ENCODE measurements at places on chromosomes 13 and 19.
A peak's percentile ranks its signal among the peaks of the same experiment; 100 is the strongest.

DNA sequence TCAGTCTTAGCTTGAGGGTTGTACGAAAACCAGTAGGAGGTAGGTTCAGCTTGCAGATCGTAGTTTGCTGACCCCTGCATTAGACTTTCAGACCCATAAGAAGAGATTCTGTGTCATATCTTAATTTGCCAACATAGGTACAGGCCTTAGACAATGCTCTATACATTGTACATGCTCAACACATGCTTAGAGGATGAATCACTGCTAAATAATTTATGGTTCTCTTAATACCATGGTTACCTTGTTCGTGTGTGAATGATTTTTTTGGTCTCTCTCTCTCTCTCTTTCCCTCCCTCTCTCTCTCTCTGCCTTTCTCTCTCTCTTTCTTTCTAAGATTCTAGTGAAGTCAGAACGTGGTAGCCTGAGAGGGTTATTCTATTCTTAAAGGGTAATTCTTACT is 112.2 kb downstream of the FGF14 start:
- no peak for DNase-seq

DNA sequence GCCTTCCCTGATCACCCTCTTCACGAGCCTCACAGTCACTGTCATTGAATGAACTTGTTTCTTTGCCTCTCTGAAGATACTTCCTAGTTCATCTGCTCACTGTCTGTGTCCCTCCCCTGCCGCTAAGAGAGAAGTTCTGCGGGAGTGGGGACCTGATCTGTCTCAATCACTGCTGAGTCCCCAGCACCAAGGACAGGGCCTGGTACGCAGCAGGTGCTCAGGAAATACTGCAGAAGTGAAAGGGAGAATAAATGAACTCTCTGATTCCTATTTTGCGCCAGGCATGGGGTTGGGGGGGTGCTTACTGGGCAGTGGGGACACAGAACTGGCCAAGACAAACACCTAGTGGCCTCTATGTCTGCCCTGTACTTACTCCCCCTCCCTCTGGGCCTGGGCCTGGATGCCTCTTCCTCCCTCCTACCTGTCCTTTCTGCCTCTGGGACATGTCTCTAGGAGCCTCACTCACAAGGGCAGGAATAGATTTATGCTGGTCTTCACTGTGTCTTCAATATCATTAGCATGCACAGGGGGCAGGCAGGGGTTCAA is 17.5 kb downstream of the FCGBP start:
- DNase-seq, result no peak

DNA sequence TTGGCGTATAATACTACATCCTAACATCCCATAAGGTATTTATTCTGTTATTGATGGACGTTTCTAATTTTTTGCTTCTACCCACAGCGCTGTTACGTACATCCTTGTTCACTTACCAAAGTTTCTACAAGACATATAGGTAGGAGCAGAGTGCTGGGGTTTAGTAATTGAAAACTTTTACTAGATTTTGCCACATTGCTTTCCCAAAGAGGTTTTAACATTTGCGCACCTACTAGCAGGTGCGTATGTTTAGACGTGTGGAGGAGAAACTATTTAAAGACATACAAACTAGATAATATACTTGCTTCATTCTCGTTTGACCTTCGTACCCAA is 559 bp upstream of the RPL21 start:
- DNase-seq, result no peak

DNA sequence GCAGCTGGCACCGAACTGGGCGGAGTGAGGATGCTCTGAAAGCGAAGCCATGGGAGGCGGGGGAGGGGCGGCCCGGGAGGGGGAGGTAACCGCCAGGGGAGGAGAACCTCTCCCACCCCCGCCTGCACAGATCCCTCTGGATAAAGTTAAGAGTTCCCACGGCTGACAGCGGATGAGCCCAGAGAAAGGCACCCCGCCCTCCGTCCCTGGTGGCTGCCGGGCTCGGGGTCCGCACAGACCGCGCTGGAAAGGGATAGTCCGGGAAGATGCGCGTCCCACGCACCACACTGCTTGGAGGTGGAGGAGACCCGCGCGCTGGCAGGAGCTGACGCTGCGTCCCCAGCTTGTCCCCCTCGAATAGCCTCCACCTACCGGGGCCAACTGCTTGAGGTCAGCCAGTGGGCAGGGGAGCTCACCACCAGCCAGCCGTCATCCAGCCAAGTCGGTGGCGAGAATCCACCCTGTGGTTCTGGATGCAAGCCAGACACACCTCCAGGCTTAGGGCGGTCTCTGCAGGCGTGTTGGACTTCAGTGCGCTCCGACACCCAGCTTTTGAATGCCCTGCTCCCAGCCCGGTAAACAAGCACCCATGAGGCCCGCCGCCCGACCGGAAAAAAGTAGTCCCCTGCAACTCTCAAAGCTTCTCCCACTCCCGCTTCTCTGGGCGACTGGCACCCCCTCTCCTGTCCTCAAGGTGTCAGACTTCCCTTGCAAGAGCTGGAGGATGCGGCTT is at the start of gene TRPC4:
TSS of gene TRPC4 (minus strand) at position 17 of the 733 bp plus-strand sequence. CDS start 86,439 bp downstream, outside the sequence.
- DNase-seq, result peak; percentile 15

DNA sequence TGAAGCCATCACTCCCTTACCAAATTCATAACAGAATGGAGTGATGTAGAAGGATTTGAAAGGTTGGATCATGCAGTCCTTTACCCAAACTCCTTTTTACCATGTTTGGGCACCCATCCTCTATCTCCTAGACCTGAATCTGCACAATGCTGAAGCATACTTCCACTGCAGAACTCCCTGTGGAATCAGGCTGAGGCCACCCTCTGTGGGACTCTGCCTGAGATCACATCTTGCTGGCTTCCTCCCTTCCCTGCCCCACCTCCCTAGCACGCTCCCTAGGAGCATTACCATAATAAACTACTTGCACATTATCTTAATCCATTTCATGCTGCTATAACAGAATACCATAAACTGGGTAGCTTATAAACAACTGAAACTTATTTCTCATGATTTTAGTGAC is 68.4 kb upstream of the VSTM2B start:
- no peak for DNase-seq

DNA sequence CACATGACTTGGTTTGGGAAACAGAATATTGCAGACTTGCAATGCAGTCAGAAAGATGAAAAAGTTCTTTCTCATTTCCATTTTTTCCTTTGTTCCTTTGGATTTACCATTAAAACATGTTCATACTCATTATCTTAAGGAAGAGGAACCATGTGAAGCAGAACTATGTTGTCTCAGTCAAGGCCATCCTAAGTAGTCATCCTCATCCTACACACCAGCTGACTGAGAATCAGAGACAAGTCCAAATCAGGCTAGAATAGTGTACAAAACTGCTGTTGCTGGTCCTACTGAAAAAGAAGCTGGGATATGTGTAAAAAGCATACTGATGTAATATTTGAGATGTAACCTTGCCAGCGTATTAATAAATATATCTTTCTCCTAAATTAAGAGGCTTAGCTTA is 433.4 kb downstream of the SLITRK5 start:
- no peak for DNase-seq

GRCh38 chr19:18666317-18666716 is 17.2 kb upstream of the CRTC1 start:
- DNase-seq, result no peak

GRCh38 chr13:20142927-20143480 is 17.8 kb downstream of the GJA3 start:
- DNase-seq, result no peak

DNA sequence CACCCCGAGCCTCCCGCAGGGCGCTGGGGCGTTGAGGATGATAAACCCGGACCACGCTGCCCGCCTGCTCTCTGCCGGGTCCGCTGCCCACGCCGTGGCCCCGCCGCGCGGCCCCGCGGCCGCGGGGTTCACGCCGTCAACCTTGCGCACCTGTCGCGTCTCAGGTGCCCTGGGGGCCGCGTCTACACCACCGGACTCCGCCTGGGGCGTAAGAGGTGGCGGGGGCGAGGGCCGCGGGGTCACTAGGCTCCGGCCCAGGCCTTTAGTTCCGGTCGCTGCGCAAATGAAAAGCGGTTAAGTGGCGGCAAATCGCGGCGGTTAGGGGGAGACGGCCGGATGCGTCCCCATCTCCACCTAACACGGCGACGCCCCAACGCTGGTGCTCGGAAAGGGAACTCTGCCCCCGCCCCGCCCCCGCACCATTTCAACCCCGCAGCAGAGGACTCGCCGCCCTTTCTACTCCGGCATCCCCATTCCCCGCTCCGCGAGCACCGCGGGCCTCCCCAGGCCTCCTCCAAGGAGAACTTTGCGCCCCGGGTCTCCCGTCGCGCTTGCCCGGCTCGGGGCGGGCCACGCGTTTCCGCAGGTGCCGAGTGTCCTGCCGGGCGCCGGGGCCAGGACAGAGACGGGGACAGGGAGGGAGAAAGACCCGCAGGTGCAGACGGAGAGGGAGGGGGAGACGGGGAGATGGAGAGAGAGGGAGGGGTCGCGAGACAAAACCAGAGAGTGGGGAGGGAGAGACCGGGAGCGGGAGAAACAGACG is 4.3 kb downstream of the ONECUT3 start:
- no peak for DNase-seq

GRCh38 chr19:49605605-49606004 is 14.6 kb downstream of the PRR12 start:
- DNase-seq, result no peak

DNA sequence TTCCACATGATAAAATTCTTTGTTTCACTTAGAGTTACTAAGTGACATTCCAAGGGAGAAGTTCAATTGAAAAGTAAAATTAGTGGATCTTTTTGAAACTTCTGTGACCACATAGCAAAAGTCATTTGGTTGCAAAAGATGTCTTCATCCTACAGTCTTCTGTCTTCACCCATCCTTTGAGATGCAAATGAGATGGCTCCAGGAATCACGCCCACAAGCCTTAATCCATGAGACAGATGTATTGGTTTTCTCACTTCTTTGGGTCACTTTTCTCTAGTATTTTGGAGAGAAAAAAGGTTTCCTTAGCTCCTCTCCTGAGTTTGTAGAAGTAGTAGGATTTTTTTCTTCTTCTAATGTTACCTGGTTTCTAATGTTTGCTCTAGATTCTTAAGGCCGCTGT is 259.5 kb upstream of the SLC10A2 start:
- DNase-seq, result no peak

DNA sequence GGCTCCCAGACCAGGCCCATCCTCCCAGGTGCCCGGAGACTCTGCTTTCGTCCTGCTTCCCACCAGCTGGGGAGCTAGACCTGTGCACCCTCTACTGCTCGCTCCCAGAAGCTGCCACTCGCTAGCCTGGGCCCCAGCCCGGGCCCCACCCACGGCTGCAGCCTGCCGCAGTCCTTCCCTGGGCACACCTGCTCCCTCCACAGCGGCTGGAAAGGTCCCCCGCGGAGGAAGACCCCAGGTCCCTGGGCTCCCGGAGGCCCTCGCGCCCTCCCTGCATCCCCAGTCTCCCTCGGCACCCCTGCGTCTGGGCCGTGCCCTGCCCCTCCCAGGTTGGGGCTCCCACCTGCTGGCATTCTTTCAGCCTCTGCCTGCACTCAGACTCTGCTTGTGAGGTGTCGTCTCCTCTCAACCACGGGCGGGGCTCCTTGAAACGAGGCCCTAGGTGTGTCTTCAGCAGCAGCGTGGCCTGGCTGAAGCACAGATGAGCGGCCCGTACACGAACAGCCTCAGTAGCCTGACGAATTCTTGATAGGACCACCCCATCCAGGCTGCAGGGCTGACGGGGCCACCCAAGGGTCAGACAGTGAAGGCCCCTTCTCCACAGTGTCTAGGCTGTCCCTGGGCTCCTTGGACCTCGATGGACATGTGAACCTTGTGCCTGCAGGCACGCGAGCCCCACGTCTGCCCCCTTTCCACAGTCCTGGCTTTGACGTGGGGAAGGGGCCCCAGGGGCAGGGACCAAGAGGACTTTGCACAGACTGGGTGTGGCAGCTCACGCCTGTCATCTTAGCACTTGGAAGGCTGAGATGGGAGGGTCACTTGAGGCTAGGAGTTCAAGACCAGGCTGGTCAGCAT is 27.9 kb downstream of the DOT1L start:
- no peak for DNase-seq

DNA sequence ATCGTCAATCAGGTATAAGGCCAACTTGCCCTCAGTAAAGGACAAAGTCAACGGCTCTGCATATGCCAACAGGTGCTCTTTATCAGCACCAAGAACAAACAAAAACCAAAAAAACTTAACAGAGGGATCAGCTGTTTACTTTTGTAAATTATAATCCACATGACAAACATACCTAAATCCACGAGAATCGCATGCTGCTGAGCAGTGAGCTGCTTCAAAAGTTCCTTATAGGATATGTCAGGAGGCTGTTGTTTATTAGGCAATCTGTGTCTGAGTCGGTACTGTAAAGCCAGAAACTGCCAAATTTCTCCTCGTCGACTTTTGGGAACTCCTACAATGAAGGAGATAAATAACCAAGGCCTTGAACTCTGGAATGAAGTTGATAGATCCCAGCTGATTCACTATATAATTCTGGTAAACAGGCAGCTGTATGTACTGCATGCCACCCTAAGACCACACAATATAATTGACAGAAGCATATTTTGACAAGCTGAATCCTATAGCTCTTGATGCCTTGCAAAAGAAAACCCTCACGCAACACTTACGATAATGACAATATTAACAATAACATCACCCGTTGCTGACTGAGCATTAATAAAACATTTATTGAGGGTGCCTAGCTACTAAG is 179.8 kb downstream of the TBC1D4 start:
- no peak for DNase-seq

GRCh38 chr19:52140032-52140710 is 433 bp upstream of the ZNF616 start:
- no peak for DNase-seq

DNA sequence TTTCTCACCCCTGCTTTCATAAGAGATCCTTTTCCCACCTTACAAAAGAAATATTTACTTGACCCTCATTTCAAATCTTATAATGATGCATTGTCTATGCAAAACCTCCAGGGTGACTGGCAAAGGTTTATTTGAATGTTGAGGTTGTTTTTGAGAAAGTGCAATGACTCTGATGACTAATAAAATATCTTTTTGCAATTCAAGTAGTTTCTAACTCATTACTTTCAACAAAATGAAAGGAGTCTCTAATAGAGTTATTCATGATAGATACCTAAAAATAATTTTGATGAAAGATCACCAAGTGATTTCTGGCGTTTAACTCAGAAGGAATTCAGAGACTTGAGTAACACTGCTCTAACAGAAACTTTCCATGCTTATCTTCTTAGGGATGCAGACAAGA is 144.2 kb downstream of the FOXO1 start:
- DNase-seq, result no peak

DNA sequence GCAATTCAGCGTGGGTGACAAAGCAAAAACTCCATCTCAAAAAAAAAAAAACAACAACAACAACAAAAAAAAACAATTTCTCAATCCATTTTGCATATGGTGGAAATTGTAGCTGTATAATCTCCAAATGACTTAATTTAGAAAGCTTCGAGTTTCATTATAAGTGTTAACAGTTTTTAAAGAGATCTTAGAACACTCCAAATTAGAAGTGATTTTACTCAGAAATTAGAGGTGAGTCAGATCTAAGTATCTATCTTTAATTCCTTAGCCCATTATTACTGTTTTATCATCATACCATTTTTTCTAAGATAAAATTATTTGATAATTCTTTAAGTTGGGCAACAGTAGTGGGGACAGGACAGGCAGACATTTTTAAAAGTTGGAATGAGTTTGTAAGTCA is 60.5 kb downstream of the ZMYM2 start:
- DNase-seq, result no peak

- no peak for DNase-seq
These were observed 21.2 kb downstream of the ATP11A start for GRCh38 chr13:112710855-112711527.

- DNase-seq, result no peak
These were observed 214.6 kb upstream of the SERP2 start for GRCh38 chr13:44158881-44159632.

- DNase-seq, result no peak
These were observed 8.6 kb downstream of the FPR3 start for GRCh38 chr19:51803519-51803918.

- DNase-seq, result peak; percentile 21
These were observed 21.8 kb upstream of the NAXD start for GRCh38 chr13:110593430-110594130.

GRCh38 chr19:50896591-50897190 is 14.5 kb downstream of the KLK4 start:
- DNase-seq, result peak; percentile 48

All from activated naive CD4-positive, alpha-beta T cell treated with anti-CD3 and anti-CD28 coated beads for 36 hours (primary cell).